Right ventricle myocardium superior (tissue), 1 donor: ENCODE measurements at places on chromosomes 4 and X.

- DNase-seq = no peak
Observed at GRCh38 chr4:7960790-7961655, 21.4 kb upstream of the AFAP1 start.

- DNase-seq = no peak
Observed at GRCh38 chr4:134552063-134552462, 350.5 kb upstream of the PABPC4L start.

- no peak for DNase-seq
Observed at GRCh38 chrX:77743720-77744119, 42.3 kb downstream of the ATRX start.

DNA sequence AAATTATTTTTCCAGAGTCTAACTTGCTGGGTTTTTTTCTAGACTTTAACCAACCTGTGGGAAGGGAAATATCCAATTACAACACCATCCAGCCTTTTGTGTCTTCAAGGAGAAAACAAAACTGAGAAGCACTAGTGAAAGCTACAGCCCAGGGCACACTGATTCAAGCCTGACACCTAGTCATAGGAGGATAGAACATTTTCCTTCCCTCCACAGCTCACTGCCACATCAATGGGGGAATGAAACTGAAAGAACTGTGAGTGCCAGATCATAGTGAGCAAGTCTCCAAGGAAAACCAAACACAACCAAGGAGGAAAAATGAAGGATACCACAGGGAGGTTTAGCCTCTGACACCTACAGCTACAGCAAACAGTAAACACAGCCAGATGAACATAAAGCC is 43.3 kb upstream of the MAGEA8 start:
- DNase-seq = no peak

DNA sequence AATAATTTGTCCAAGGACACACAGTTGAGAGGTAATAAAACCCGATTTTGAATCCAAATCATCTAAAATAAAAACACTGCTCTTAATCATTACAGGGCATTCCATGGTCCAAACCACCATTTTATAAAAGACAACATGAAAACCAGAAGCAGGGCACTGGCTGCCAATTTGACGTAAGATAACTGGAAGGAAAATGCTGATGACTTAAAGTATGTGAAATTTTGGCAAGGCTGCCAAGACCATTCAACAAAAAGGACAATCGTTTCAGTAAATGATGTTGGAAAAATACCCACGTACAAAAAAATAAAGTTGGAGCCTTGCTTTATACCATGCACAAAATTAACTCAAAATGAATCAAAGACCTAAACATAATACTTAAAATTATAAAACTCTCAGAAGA is 344.4 kb downstream of the RAPGEF2 start:
- no peak for DNase-seq

GRCh38 chr4:119510395-119511149 is 118.0 kb downstream of the PDE5A start:
- no peak for DNase-seq

DNA sequence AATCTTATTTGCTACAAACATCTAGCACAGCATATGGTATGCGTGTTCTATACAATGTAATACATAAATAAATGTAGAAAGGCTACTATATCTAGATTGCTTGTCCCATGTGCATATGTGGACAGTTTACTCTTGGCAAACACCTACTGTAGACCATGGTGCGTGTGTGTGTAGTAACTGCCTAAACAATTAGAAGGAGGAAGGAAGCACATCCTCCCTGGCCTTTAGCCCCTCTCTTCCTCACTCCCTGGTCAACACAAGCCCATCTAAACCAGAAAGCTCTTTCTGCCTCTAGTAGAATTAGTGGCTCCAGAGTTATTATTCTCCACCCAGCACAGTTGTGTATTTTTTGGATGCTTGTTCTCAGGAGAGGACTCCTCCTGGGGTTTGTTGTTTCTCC is 73.9 kb downstream of the KDR start:
- DNase-seq = no peak

DNA sequence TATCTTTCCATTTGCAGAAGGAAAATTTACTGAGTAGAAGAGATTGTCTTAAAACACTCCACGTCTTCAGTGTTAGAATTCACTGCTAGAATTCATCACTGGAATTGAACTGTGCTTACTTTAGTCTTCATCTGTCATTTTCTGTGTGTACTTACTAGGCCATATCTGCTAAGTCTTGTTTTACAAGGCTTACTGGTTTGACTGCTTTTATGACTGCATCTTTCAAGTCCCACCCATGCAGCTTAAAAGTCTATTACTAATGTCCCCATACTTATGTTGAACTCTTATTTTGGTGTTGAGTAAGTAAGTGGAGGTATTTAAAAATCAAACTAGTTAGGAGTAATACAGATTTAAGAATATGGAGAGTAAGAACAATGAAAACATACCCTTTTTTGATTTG is 14.6 kb downstream of the CLCN3 start:
- DNase-seq = no peak

- DNase-seq = no peak
Observed at GRCh38 chr4:107890779-107891178, 40.6 kb upstream of the CYP2U1 start.

DNA sequence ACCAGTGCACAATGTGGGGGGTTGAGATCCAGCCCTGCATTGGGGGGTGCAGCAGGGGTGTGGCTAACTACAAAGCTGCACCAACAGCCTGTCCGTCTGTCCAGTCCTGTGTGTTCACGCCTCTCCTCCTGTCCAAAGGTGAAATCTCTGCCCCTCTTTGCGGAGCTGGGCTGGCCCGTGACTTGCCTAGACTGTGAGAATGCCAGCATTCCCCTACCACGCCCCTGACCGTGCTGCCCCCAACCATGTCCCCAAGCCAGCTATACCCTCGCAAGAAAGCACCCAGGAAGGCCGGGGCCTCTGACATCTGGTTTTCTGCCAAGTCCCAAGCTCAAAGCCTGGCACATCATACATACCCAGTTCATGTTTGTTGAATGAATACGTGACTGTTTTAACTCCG is 19.2 kb downstream of the ZFYVE28 start:
- DNase-seq = no peak

GRCh38 chr4:15378062-15378461 is 49.8 kb upstream of the C1QTNF7 start:
- no peak for DNase-seq

GRCh38 chrX:150983521-150984168 is 510 bp downstream of the HMGB3 start:
- no peak for DNase-seq

- DNase-seq = no peak
Observed at GRCh38 chr4:20271950-20272349, 20.2 kb downstream of the SLIT2 start.

GRCh38 chr4:89009761-89010369 is 47.1 kb downstream of the FAM13A start:
- no peak for DNase-seq

DNA sequence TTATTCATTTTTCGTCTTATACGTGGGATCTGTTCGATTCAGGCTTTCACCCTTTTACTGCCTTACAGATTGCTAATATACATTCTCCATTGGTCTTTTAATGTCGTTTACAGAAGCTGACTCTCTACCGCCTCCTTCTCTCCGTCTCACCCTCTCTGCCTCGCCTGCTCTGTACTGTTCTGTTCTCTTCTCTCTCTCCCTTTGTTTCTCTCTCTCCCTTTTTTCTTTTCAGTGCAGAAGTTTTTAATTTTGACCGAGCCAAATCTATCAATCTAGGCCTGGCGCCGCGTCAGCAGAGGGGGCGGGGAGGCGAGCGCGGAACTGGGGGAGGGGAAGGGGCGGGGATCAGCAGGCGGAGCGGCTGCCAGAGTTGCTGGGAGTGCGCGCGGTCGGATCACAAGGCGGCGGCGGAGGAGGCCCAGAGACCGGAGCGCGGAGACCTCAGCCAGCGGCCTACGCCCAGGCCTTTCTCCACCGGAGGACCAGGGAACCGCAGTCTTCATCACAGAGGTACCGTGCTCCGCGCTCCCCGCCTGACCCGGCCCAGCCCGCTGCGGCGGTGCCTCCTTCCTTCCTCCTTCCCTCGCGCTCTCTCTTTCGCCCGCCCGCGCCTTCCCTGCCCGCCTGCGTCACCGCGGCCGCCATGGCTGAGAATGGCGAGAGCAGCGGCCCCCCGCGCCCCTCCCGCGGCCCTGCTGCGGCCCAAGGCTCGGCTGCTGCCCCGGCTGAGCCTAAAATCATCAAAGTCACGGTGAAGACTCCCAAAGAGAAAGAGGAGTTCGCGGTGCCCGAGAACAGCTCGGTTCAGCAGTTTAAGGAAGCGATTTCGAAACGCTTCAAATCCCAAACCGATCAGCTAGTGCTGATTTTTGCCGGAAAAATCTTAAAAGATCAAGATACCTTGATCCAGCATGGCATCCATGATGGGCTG is at the start of gene UBQLN2:
TSS of gene UBQLN2 (plus strand) at position 397 of the 931 bp plus-strand sequence. CDS start at position 644, 247 bp downstream.
- DNase-seq = peak; percentile 87

GRCh38 chrX:113058634-113059033 is 218.0 kb upstream of the AMOT start:
- no peak for DNase-seq

DNA sequence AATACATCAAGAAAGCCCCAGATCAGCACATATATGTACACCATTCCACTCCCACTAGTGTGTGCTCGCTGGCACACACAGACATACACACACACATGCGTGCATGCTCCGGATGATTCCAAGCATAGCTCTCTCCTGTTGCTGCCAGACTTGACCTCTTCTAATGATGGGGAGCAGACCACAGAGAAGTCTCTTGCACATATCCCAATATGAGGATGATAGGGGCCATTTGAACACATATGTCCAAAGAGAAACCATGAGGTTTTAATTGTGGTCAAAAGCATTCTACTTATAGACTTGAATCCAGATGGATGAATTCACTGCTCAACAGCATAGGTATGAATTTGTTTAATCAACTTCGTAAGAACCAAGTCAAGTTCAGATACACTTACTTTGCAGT is 214.9 kb downstream of the AFF2 start:
- no peak for DNase-seq

- peak; percentile 74 for DNase-seq
Observed at GRCh38 chrX:130100180-130100579, 10.1 kb downstream of the ELF4 start.

- DNase-seq = no peak
Observed at GRCh38 chr4:35080799-35081198, 1163.5 kb downstream of the ARAP2 start.

DNA sequence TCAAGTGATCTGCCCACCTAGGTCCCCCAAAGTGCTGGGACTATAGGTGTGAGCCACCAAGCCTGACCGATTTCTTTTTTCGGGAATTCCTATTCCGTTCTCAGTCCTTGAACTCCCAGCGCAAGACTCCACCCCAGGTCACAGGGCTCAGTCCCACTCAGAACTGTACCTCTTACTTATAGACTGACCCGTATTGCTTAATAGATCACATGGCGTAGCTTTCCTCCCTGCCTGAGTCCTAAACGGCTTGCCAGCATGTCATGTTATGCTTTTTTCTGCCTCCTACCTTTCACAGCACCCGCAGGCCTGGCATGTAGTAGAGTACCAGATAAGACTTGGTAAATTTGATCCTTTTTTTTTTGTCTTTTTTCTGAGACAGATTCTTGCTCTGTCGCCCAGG is 22.4 kb downstream of the SAT1 start:
- no peak for DNase-seq

DNA sequence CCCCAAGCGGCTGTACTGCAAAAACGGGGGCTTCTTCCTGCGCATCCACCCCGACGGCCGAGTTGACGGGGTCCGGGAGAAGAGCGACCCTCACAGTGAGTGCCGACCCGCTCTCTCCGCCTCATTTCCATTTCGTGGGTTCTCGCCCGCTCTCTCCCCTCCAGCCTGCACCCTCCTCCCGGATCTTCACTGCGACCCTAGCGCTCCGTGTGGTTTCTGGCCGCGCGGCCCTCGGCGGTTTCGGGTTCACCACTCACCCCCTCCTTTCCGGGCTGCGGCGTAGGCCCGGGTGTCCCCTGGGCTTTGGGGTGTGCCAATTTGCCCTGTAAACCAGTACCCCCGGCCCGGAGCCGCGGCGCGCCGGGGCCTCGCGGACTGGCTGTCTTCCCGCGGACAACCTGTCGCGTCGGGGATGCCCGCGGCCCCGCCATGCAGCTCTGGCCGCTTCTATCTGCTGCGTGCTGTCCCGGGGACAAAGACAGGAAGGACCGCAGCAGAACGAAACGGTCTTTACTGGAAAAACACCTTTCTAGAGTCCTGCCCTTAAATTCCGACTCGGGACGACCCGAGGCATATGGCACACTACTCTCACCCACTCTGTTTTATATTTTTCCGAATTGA is 737 bp downstream of the FGF2 start:
- DNase-seq = peak; percentile 58

DNA sequence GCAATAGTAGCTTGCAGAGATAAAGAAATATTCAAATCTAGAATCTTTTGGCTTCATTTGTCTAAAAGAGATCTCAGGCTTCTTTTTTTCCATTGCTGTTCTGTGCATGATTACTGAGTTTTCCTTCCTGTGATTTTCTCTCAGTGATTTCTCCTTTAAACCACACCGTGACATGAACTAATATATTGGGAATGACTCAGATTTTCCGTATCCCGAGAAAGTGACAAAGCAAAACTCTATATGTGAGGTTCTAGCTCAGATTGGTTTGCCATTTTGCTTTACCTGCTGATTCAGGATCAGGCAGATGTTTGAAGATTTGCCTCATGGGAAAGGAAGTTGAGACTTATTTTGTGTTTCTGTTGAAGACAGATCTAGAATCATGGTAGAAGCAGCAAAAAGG is 59.4 kb downstream of the MTHFD2L start:
- no peak for DNase-seq

- peak; percentile 36 for DNase-seq
Observed at GRCh38 chr4:147408189-147408588, 72.7 kb upstream of the EDNRA start.

DNA sequence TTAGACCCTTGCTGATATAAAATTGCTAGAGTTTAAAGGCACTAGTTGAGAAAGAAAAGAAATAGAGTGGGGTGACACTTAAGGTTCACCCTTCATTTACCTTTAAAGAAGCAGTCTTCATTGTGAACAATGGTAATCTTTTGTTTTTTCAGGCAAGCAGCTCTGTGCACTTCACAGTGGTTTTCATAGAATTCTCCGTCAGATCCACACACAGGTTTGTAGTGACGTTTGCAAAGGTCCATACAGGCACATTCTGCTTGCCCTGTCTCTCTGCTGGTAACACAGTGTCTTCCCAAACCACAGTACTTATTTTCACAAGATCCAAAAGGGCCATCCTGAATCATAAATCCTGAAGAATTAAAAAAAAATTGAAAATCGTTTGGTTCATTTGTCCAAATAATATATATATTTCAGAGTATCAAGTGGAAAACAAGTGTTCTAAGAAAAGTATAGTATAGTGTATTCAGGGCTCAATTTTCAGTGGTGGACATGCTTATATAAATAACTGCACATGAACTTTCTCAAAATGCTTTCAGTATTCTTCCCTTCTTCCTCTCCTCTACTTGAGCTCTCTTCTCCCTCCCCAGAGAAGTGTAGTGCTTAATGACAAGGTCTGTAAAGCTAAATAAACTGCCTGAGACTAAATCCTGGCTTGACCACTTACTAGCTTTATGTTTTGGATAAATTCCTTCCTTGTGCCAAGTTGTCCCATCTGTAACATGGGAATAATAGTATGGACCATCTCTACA is 243.3 kb downstream of the FSTL5 start:
- DNase-seq = no peak

- peak; percentile 44 for DNase-seq
Observed at GRCh38 chr4:10089346-10089745, 27.3 kb downstream of the WDR1 start.
